Right ventricle myocardium superior (tissue), 1 donor: ENCODE measurements at places on chromosomes 6 and 20.

DNA sequence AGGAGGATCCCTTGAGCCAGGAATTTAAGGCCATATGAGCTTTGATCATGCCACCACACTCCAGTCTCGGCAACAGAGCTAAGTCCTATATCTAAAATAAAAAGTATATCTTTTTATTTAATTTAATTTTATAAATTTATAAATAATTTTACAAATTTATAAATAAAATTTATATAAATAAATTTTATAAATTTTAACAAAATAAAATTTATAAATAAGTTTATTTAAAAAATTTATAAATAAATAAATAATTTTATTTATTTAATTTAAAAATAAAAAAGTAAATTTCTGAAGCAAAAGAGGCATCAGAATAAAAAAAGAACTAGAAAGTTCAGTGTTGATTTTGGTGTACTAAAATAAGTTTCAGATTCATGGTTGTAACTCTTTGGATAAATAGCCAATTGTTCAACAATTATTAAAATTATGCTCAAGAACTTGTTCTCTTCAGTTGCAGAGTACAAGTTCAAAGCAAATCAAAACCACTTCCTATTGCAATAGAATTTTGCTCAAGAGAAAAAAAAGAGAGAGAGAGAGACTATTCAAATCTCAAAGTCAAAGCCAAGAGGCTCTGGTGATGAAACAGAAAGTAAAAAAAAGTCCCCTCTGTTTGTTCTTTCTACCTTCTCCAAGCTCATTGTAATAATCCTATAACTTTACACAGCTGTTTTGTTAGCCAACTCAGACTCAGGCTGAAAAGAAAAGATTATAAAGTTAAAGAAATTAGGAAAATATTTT lies 547.5 kb upstream of the ADGRB3 start:
- no peak for DNase-seq

DNA sequence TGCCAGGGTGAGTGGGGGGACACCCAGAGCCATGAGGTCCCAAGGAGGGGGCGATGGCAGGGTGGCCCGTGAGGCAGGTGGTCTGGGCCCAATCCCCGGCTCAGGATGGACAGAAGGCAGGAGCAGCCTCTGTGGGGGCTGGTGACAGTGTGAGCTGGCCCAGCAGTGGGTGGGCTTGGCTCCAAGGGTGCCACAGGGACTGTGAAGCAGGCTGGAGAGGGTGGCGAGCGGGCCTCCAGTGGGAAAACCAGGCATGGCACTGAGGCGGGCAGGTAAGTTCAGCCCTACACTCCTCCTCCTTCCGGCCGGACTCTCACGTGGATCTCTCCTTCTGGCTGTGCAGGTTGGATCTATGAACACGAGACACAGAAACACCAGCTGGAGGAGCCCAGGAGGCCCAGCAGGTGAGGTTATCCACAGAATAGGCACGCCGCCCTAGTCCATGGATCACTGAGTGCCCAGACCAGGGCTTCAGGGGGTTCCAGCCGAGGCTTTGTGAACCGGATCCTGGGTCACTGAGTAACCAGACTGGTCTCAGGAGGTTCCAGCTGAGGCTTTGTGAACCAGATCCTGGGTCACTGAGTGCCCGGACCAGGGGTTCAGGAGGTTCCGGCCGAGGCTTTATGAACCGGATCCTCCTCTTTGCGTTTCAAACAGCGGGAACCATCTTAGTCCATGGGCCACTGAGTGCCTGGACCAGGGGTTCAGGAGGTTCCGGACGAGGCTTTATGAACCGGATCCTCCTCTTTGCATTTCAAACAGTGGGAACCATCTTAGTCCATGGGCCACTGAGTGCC lies 76.4 kb upstream of the BHLHE23 start:
- peak; percentile 30 for DNase-seq

DNA sequence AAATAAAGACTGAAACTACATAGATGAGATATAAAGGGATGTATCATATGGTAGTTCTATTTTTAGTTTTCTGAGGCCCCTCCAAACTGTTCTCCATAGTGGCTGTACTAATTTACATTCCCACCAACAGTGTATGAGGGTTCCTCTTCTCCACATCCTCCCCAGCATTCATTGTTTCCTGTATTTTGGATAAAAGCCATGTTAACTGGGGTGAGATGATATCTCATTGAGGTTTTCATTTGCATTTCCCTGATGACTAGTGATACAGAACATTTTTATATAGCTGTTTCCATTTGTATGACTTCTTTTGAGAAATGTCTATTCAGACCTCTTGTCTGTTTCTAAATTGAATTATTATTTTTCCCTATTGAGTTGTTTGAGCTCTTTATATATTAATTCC lies 229.3 kb downstream of the RFPL4B start:
- no peak for DNase-seq

DNA sequence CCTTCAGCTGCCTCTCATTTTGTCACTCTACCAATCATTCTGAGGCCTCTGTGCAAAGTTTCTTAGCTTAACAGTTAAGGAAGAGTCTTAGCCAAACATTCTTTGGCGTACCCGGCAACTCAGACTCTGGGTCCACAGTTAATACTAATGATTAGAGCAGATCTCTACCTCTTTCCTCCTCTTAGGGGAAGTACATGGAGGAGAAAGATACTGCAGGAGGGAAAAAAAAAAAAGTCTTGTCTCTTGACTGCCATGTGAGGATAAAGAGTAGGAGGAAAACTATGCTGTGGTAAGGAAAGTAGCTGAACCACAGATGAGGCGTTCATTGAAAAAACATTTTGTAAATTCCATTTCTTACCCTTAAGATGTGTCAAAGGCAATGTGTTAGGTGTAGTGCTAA lies 44.0 kb upstream of the MARCKS start:
- no peak for DNase-seq

DNA sequence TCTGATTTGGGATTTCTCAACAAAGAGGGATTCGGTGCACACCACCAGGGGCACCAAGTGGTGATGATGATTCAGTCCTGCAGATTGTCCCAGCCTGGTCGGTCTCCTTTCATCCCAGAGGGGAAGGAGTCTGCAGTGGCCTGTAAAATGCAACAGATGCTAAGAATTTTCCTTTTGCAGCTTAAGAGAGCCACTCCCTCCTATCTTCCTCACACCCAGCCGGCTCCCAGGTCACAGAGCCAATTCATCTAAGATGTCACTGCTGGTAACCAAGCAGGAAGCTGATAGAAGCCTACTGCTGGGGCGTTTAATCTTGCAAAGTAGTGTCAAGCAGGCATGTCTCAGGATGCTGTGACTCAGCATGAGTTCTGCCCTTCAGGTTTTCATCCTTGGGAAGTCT lies 203.8 kb upstream of the LRFN2 start:
- no peak for DNase-seq

DNA sequence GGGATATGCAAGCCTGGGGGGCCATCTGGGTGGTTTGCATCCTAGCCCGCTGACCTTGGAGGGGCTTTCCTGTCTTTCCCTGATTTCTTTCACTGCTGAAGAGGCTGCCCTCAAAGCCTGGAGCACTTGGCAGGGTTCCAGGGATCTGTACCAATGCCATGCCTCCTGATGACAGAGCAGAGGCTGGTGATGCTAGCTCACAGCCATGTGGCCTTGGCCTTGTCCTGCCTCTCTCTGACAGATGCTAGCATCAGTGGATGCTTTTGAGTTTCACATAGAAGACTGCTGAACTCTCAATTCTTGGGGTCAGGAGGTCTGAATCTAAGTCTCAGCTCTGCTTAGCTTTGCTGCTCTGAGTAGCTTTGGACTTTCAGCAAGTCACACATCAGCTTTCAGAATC lies 21.9 kb upstream of the RREB1 start:
- peak; percentile 57 for DNase-seq

DNA sequence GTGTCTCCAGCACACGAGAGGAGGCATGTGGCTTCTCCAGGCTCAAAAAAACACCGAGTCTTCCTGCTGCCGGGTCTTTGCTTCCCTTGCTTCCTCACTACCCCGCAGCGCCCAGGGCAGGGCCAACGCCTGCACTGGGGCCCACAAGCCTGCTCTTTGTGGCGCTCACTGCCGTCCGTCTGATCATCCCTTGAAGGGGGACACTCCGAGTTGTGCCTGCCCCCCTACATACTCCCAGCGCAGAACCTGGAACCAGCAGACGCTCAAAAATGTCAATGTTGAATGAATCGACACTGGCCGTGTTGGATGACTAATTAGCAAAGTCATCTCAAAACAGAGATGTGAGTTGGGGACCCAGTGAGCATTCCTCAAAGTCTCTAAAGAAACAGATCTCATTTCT lies 8.1 kb upstream of the ARFGAP1 start:
- DNase-seq: no peak

DNA sequence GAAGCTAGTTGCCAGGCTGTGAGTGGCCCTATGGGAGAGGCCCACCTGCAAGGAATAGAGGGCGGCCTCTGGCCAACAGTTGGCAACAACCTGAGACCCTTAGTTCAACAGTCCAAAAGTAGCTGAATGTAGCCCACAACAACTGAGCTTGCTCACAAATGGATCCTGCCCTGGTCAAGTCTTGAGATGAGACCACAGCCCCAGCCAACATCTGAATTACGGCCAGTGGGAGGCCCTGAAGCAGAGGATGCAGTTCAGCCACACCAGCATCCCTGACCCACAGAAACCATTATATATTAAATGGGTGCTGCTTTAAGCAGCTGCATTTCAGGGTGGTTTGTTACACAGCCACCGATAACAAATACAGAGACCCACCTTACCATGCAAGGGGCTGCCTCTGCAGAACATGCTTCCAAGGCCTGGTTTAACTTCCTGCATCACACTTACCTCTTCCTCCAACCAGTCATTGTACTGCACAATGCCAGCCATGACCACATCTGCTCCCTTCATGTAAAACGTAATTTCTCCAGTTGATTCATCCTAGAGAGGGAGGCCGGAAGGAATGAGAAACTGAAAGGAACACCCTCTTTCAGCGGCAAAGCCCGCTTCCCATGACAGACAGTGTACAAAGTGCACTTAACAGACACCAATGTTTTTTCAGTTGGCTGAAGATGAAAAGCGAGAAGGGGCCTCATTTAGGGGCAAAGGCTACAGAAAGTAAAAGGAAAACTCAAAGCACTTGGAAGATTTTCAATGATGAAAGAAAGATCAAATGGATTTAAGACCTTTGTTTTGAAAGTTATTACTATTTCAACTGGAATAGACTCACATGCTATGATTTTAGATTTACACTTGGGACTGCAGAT lies 86.2 kb upstream of the NFATC2 start:
- no peak for DNase-seq
